Stromal cell of bone marrow (primary cell): ENCODE measurements at places on chromosomes 7 and 10.

DNA sequence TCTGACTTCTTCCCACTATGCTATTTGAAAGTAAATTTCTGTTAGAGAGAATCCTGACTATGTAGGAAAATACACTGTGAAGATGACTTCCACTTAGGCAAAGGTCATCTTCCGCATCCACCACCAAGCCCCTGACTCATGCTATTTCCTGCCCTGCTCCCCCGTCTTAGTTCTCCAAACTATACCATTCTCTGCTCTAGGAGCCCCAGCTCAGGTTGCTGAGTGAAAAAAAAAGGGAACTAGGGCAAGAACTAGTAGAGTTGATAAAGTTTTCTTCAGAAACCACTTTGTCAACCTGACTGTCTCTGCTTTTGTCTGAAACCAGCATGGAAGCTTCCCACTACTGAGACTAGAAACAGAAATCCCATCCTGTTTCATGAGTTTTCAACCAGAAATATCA is 96.9 kb downstream of the EVX1 start:
- no peak for DNase-seq

- no peak for DNase-seq
Observed at GRCh38 chr7:6148724-6149360, 117.7 kb downstream of the ANKRD61 start.

GRCh38 chr7:113158756-113159155 is 40.4 kb upstream of the SMIM30 start:
- DNase-seq = no peak

DNA sequence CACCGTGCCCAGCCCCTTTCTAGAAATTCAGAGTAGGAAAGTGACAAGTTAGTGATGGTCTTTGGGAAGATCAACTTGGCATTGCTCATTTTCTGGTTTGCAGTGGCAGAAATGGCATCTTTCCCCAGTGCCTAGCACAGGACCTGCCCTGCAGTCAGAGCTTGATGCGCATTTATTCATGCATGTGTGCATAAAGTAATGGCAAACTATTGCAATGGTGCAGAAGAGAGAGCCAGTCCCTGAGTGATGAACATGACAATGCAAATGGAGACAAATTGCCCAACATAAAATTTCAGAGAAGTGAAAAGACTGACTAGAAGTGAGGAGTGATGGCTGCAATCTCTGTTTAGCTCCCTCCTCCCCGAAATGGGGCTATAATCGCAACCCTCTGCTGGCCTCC is 268.2 kb downstream of the CCSER2 start:
- no peak for DNase-seq

GRCh38 chr7:106979551-106980357 is 64.8 kb upstream of the PRKAR2B start:
- DNase-seq = no peak

DNA sequence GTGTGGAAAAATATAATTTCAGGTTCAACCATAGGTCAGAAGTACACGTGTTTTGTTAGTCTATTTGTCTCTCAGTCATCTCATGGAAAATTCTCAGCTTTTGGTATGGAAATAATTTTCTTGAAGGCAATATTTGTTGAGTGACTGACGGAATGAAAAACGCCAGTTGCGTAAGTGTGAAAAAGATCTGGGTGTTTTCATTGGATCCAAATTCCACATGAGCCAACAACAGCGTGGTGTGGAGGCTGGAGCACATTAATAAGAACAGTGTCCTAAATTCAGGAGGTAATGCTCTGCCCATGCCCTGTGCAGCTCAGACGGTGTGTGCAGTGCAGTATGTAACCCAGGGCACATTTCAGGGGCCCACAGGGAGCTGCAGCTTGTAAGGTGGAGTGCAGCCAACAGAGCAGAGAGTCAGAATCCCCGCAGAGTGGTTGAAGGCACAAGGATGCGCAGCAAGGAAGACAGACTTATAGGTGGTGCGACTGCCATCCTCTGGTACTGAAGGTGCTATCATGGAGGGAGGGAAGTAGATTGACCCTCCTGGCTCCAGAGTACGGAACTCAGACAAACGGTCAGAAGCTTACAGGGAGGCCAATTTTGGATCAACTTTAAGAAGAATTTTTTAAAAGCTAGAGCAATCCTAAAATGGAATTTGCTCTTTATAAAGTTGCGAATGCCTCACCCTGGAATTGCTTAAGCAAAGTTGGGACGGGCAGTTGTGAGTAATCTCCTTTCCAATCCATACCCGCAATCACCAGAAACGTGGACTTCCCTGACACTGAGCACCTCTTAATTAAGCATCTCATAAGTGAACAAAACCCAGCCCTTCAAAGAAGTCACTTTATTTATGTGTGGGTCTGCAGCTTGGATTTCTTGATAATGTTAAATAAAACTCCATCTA is 38.0 kb downstream of the EGFR start:
- DNase-seq = peak; percentile 89

- no peak for DNase-seq
Observed at GRCh38 chr10:23367896-23368595, 23.4 kb upstream of the C10orf67 start.

DNA sequence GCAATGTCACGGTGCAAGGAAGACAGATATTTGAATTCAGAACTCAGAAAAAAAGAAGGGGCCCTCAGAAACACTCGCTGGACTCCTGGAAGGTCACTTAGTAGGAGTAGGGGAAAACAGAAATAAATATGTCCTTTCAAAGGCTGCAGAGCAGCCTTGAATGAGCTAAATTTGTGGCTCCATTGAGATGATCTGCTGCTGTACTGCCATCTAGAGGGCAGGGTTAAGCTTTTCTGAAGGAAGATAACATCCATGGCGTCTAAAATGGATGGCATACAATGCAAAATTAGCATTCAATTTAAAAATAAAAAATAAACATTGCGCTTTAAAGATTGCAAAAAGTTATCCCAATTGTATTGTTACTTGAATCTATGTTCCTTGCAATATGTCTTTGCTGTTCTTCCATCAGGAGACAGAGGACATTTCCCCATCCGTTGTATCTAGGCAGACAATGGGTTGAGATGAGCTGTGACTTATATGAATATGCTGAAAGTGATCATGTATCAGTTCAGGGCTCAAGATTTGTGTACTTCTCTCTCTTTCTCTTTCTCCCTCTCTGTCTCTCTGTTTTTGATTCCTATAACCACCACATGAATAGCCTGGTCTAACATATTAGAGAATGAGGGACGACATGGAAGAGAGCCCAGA is 642.2 kb downstream of the SH2D4B start:
- peak; percentile 7 for DNase-seq

DNA sequence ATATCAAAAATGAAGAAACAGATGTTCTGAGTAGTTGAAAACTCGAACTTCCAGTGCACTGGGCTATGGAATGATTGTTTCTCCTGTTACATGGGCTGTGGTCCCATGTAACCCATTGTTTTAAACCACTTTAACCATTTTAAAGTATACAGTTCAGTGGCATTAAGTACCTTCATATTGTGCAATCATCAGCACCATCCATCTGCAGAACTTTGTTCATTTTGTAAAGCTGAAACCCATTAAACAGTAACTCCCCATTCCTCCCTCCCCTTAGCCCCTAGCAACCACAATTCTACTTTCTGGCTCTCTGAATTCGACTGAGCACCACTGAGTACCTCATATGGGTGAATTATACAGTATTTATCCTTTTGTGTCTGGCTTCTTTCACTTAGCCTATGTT is 217.4 kb downstream of the LRMDA start:
- no peak for DNase-seq
